ENCODE measurements at places on chromosomes 6 and 20.

GRCh38 chr6:122289762-122290539, 109.5 kb upstream of the HSF2 start:
- ATAC-seq: peak; percentile 56

DNA sequence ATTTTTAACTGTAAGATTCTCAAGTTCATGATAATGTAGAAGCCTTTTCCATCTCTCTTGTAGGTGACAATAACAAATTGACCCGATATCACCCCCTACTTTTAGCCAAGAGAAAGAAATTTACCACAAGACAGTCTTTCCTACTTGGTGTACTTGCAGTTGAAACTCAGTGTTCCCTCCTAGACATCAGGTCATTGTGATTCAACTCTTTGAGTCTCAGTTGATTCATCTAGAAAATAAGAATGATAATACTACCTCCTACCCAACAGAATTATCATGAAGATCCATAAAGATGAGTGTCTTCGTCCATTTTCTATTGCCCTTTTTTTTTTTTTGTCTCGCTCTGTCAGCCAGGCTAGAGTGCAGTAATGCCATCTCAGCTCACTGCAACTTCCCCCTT, 51.3 kb upstream of the TRERF1 start:
- ATAC-seq: no peak

- peak; percentile 43 for ATAC-seq
Observed at GRCh38 chr6:73028893-73029450, 196.3 kb downstream of the KHDC1L start.

GRCh38 chr6:31614684-31615578, at the start of gene AIF1:
Gene AIF1 (plus strand): TSS chr6:31615234. CDS start chr6:31615330, 96 bp downstream.
- ATAC-seq: no peak

- no peak for ATAC-seq
Observed at GRCh38 chr6:54680531-54680930, 166.0 kb upstream of the FAM83B start.

- peak; percentile 65 for ATAC-seq
Observed at GRCh38 chr6:143336446-143337152, 113.9 kb downstream of the ADAT2 start.

DNA sequence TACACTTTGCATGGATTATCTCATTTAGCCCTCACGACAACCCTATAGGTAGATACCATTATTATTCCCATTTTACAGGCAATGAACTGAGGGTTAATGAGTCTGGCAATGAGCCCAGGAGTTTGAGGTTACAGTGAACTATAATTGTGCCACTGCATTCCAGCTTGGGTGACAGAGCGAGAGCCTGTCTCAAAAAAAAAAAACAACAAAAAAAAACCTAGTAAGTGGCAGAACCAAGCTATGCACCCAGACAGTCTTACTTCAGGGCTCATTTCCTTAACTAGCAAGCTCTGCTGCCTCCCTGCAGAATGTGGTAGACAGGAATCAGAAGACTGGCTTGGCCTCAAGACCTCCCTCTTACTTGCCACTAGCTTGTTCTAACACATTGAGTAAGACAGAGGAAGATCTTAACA, 71.9 kb upstream of the RREB1 start:
- ATAC-seq: no peak

DNA sequence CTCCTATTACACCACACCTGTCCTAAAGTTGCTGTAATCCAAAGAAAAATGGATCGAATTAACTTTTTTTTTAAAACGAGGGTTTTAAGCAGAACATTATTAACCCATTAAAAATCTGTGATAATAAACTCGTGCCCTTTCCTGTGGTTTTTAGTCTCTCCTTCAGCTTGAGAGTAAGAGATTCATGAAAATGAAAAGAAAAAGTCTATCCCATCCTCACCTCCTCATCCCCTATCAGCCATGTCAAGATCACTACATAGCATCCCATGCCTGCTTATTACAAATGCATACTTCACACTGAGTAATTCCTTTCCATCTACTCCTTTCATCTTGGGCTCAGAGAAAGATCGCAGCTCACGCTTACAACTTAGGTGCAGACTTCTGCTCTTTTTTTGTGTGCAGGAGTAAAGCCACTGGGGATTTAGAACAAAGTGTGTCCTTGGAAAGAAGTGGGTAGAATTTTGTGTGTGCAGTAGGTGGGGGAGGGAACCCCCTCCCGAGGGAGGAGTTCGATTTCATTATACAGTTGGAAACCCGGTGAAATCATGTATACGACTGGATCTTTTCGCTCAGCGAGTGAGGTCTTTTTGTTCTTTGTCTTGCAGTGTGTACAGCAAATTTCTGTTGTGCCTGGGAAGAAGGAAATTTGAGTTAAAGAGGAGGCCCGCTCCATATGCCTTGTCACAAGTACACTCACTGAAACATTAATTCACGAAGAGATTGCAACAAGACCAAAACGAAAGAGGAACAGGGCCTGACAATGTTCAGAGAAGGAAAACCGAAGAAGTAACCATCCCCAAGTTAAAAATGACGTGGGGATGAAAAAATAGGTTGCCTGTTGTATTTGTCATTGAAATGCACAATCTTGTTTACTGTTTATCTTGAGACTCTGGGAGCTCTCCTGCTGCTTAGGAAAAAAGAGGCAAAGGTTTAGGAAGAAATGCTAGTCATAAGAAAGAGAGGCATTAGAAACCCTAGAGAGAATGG, 146.5 kb upstream of the ZNF217 start:
- no peak for ATAC-seq

GRCh38 chr20:20780127-20780824, 67.8 kb upstream of the RALGAPA2 start:
- no peak for ATAC-seq

- peak; percentile 73 for ATAC-seq
Observed at GRCh38 chr6:156808287-156808686, 31.1 kb downstream of the ARID1B start.

DNA sequence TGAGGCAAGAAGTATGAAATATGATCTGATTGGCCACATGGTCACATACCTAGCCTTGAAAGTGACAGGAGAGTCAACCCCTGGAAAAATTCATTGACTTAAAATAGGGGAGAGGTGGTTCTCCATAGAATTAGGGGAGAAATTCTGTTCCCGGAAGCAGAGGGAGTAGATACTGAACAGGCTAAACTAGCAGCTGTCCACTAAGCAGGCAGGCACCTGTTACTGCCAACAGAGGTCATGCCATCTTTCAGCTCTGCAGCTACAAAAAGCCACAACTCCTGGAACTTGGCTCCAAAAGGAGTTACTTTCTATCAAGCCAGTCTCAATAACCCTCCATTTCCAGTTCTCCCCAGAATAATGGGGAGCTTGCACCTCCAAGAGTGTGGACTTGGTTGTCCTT, 352.5 kb downstream of the MAFB start:
- ATAC-seq: no peak

DNA sequence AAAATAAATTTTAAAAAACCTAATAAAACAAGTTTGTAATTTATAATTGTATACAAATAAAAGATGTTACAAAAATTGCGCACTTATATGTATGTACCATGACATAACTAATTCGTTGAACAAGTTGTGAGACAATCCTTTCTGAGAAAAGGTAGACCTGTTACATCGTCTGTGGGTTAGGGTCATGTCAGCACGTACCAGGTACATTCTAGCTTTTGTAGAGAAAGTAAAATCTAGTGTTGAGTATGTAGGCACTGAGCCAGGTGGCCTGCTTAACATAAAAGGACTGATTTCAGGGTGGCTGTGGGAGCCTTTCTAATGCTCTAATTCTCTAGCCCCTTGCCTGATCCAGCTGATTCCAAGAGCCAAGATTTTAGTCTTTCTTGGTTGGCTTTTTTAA, 10.4 kb downstream of the RPL7L1 start:
- peak; percentile 9 for ATAC-seq

DNA sequence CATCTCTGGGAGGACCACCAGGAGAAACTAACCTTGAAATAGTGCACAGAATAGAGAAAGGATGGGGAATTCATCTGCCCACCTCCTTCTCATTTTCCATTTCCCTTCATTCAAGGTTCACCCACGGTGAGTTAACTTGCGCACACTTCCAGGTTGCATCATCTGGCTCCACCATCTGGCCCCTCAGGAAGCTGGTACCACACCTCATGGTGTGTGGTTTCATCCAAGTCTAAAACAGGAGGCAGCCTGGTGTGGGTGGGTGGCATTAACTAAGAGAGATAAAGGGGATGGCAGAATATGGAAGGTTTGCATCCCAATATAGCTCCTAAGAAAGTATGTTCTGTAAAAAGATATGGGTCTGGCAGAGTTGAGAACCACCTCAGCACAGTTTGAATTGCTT, 3.8 kb downstream of the ZNF334 start:
- ATAC-seq: no peak

DNA sequence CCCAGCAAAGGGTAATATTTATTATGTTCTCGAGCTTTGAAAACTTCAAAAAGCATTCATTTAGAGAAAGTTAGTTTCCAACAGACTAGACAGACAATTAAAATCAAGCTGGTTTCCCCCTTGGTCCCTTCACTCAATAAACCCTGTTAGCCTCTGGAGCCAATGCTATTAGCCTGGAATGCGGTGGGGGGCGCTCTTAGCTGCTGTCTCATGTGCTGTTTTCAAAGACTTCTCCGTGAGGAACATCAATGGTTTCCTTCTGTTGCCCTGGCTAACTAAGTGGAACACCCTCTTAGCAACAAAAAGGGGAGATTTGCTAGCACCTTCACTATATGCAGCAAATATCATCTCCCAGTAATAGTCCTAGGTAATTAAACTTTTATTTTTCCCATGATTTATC, 86.4 kb downstream of the LY86 start:
- no peak for ATAC-seq

GRCh38 chr6:146770275-146770964, 171.6 kb downstream of the ADGB start:
- no peak for ATAC-seq

- ATAC-seq: peak; percentile 89
Observed at GRCh38 chr6:139587469-139587868, 213.0 kb upstream of the CITED2 start.

- ATAC-seq: no peak
Observed at GRCh38 chr20:38245753-38246152, 14.8 kb downstream of the KIAA1755 start.

DNA sequence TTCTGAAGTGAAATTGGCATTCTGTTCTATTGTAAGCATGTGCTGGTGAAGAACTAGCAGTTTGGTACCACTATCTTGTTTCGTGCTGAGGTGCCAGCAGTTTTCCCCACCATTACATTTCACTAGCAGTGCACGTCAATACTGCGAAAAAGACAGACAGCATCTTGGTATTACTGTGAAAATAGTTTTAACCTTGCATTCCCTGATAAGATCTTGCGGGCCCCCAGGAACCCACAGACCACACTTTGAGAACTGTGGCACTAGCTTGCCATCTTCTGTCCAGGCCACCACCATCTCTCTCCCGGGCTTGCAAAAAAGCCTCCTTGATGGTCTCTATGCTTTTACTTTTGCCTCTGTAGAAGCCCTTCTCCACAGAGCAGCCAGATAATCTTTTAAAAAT, 185.7 kb downstream of the BACH2 start:
- ATAC-seq: no peak

GRCh38 chr6:51928320-51928719, 159.1 kb downstream of the PKHD1 start:
- ATAC-seq: no peak

DNA sequence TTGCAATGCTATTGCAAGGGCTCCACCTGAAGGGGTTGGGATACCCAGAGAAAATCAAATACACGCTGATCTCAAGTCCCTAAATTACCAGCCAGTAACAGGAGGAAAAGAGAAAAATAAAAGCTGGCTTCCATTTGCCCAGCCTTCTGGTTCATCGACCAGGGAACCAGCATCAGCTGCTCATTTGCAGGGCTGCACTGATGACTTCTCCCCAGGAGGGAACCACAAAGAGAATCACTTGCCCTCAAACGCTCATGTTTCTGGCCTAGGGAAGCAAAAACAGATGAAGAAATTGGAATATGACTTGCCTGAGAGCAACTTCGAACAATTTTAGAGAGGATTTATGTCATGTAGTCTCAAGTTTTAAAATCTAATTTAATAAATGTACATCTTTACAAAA, 119.7 kb downstream of the SH3BGRL2 start:
- no peak for ATAC-seq

Measured in SK-N-SH treated with all-trans-retinoic acid at 6 μM for 48 hours (cell line).